ENCODE measurements at places on chromosomes 7 and 10. TPM values are rescaled to one million over a fixed set of nuclear protein-coding genes. Genes with fewer than 3 reads are reported as not detected.

DNA sequence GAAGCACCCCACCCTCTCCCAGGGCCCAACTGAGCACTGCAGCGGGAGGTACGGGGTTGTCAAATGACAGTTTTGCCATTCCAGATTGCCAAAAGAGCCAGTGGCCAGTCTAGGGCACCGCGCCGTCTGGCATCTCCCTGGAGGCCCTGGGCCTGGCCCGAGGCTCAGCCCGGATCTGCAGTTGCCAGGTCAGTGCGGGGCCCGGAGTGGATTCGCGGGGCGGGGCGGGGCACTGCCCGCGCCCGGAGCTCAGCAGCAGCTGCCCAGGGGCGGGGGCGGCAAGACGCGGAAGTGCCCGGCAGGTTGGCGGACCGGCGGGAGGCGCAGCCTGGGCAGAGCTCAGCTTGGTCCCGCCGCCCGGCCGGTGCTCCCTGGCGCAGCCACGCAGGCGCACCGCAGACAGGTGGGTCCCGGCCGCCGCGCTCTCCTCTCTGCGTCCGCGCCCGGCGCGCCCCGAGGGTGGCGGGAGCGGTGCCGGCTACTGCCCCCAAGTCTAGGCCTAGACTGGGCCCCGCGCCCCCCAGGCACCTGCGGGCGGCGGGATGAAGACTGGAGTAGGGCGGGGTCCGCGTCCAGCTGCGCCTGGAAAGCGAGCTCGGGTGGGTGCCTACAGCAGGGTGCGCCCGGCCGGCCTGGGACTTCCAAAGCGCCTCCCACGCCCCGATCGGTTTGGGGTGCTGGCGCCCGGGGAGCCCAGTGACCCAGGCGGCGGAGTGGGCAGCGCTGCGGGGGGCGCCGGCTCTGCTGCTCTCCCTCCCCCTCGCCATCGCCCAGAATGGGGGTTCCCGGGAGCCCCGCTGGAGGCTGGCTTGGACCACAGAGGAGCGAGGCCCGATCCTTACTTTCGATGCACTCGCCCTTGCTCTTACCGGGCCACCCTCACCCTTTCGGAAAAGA, at the start of gene IRF5:
Gene IRF5, plus strand, starts transcription at position 281 of the 897 bp plus-strand sequence. CDS start 4,155 bp downstream, outside the sequence.
- DNase-seq, result no peak

GRCh38 chr10:90462749-90463470, 394.9 kb downstream of the HTR7 start:
- no peak for DNase-seq

- no peak for DNase-seq
These were observed 26.6 kb downstream of the ZNF775 start for GRCh38 chr7:150405584-150406311.

DNA sequence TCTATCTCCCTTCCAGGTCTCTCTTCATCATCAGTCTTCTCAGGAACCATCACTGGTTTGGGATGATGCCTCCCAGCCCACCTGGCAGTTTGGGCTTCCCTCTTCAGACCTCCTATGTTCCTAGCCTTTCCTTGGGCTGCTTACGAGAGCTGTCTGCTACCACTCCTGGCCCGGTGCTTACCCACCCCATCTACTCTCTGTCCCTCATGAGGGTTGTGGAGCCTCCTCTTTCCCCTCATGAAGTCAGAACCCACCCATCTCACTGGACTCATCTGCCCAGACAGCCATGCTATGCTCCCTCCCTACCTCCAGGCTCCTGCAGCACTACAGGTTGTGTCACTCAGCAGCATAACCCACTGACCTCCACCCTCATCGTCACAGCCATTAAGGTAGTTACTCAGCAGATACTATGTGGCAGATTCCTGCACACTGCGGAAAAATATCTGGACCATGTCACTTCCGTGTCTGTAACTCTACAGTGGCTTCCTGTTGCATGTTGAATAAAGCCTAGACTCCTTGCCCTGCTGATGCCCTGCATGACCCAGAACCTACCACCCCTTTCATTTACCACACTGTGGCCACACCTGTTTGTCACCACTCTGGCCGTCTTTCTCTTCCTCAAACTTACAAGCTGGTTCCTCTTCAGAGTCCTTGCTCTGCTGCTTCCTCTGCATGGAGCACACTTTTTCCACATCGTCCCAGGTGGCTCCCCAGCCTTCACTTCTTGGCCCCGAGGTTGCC, 2.0 kb downstream of the DBNL start:
- no peak for DNase-seq

DNA sequence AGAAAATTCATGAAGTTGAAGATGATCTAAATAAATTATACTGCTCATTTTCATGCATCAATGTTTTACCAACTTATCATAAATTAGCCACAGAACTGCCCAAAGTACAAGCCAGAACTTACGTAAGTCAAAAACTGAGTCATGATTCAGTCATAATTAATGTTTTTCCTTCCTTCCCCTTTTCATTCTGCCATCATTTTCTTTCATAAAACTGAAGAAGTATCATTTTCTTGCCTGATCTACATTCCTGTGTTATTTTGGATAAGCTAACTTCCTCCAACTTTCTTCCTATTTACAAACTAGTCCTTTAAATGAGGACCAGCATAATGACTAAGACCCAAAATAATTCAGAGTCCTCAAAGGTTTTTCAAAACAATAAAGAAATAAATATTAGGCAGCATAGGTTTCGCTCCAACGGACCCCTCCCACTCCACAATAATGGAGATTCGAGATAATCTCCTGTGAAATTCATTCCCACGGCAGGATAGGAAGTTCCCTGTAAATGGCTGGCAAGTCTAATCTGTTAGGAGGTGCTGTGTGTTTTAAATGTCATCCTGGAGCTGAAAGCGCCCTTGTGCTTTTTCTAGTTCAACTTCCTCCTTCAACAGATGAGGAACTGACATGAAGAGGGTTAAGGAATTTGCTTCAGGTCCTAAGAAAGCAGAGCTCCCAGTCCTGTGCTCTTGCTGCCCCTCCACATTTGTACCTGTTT, 218.9 kb downstream of the DOCK4 start:
- DNase-seq, result no peak

GRCh38 chr7:17300012-17300411, 1.6 kb downstream of the AHR start:
- DNase-seq, result no peak

- no peak for DNase-seq
These were observed 48.6 kb downstream of the GDI2 start for GRCh38 chr10:5764422-5765297.

The SPDYE11 gene
- polyA plus RNA-seq, result not detected

DNA sequence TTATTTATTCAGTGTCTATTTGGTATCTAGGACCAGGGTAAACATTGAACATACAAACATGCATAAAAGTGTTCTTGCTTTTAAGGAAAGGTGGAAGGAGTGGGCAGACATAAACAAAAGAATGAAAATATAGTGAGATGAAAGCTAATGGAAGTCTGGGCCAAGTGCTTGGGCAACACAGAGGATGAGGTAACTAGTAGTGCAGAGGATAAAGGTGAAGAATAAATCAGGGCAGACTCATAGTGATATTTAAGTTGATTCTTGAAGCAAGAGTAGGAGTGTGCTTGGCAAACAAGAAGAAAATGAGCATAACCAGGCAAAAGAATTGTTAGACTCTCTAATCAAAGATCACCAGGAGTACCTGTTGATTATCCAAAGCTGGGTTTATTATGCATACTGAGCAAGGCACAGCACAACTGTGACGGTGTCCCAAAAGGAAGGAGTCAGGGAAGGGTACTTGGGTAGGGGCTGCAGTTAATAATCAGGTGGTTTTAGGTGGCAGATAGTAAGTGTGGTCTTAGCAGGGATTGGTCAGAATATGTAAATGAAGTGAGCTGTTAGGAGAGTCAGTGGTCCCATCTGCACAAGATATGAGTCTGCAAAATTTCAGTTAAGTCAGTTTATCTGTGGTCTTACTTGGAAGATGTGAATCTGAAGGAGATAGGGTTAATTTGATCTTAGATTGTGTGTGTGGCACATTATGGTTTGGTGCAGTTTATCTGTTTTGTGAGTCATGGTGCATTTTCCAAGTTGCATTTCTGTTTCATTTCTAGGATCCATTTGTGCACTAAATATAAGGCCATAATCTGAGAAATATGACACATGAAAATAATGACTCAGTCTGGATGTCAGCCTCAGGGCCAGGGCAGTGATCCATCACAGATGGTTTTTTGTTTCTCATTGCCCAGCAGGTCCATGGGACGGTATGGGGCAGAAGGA, 30.6 kb upstream of the TAX1BP1 start:
- DNase-seq, result no peak

The COL1A2 gene
- 1,063 TPM for polyA plus RNA-seq

GRCh38 chr10:113414543-113414942, 138.3 kb upstream of the HABP2 start:
- no peak for DNase-seq

GRCh38 chr7:108008240-108008639, 5.3 kb upstream of the LAMB1 start:
- DNase-seq, result no peak

GRCh38 chr10:28281726-28282315, 21.0 kb downstream of the MPP7 start:
- no peak for DNase-seq

DNA sequence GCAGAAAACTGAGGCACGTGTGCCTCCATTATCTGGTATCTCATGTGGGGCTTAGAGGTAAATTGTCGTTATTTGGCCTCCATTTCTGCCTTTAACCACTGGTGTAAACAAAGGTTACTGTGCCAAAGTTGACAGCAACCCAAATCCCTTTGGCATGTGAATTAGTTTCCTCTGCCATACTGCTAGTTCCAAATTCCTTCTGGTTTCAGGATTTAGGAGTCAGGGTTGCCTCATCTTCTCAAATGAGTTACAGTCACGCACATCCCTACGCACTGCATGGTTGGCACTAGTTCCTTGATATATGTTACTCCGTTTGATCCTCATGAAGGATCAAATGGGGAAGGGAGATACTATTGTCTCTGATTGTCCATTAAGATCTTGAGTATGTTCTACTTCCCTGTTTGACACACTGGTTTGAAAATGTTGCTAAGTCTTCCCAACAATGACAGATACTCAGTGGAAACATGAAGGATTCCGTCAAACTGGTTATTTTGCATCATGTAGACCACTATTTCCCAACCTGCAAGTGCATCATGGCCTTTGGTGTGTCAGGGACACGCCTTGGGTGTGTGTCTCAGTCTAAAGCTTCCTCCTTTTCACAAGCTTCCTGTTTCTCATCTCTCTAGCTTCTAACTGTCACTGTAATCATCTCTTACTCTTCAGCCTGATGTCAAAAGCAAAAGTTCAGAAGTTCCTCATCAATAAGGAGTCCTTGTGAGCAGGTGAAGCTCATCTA, at the start of gene LIPN:
Gene LIPN, plus strand, starts transcription at position 655 of the 736 bp plus-strand sequence. CDS start 1,386 bp downstream, outside the sequence.
- DNase-seq, result no peak

The SFRP4 gene
- 2.2 TPM for polyA plus RNA-seq

DNA sequence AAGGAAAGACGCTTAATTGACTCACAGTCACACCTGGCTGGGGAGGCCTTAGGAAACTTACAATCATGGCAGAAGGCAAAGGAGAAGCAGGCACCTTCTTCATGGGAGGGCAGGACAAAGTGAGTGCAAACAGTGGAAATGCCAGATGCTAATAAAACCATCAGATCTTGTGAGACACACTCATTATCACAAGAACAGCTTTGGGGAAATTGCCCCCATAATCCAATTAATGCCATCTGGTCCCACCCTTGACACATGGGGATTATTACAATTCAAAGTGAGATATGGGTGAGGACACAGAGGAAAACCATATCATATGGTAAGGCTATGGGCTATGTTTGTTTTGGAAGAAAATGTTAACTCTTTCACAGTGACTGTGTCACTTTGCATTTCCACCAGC, 1272.5 kb upstream of the CELF2 start:
- no peak for DNase-seq

GRCh38 chr7:119761776-119762175, 511.2 kb upstream of the KCND2 start:
- DNase-seq, result no peak

- no peak for DNase-seq
These were observed 698.9 kb downstream of the PARD3 start for GRCh38 chr10:34116220-34116641.

The ADAM8 gene
- 5.7 TPM for polyA plus RNA-seq

DNA sequence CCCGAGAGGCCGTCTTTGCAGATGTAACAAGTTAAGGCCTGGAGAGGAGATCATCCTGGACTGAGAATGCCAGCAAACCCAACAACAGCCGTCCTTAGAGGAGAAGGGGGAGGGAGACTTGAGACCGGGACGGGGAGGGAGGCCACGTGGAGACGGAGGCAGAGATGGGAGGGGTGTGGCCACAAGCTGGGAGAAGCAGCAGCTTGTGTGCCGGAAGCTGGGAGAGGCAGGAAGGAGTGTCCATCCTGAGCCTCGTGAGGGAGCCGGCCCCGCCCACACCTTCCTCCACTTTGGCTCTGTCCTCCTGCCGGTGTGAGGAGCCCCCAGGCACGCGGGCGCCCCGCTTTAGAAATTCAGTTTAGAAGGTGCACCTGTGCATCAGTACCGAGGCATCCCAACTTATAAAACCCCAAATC, 95.7 kb downstream of the DNAJB6 start:
- DNase-seq, result peak; percentile 32

- DNase-seq, result no peak
These were observed 18.5 kb downstream of the ABRAXAS2 start for GRCh38 chr10:124820121-124820520.

DNA sequence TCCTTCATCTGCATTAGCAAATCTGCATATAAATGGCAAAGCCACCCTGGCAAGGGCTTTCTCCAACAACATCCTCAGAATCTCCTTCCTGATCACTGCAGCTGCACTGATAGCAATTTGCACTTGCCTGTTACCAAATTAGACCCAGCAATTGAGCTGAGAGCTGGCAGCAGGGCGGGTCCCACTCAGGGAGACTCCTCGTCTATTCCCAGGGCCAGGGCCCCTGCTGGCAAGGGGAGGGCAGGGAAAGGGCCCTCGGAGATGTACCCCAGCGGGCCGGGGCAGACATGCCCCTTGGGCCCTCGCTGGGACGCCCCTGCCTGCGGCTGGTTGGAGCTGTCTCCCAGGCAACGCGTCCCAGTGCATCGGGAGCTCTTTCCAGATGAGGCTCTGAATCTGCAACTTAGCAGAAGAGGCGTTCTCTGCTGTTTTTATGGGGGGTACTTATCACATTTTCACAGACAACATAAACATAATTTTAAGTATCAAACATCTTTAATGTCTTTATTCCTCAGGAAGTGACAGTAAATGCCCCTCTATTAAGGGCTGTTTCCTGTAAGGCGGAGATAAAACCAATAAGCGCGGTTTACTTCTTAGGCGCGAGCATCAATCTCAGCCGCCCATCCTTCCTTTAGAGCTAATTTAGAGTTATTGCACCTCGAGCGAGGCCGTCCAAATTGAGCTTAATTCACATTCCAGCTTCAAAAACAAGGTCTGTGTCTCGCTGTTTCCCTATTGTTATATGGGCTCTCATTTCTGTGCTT, 249.0 kb upstream of the PPP2R2D start:
- no peak for DNase-seq

DNA sequence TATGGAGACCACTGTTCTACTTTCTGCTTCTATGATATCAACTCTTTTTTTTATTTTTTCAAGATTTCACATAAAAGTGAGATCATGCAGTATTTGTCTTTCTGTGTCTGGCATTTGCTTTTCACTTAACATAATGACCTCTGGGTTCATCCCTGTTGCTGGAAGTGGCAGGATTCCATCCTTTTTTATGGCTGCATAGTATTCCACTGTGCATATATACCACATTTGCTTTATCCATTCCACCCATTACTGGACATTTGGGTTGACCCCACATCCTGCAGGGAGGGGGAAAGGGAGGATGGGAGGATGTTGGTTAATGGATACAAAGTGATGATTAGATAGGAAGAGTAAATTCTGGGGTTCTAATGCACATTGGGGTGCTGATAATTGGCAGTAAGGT, 80.3 kb upstream of the NPTX2 start:
- no peak for DNase-seq

- DNase-seq, result no peak
These were observed 42.4 kb downstream of the DLG5 start for GRCh38 chr10:77884181-77884580.
